Stimulated activated naive CD4-positive, alpha-beta T cell treated with Interleukin-2 at 50 U/mL for 16 hours (primary cell): ENCODE measurements at places on chromosomes 16 and 17.

GRCh38 chr16:46918905-46919792 is 35.0 kb downstream of the GPT2 start:
- peak; percentile 18 for DNase-seq

DNA sequence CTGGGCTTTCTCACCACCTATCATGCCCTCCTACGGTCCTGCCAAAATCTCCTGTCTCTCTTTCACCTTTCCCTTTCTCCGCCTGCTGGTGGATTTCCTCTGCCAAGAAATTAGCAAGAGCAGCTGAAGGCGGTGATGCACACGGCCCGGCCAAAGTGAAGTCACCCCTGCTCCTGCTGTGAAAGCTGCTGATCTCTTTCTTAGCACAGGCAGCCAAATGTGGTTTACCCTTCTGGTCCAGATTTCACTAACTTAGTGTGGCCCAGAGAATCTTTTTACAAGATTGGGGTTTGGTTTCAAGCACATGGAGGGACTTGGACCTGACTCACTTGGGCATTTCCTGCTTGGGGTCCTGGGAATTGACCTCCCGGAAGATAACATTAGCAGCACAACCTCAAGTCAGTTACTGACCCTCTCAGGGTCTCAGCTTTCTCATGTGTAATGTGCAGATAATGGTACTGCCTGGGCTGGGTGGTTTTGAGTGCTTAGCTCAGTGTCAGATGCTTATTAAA is 155.7 kb downstream of the SOCS1 start:
- DNase-seq, result peak; percentile 61

DNA sequence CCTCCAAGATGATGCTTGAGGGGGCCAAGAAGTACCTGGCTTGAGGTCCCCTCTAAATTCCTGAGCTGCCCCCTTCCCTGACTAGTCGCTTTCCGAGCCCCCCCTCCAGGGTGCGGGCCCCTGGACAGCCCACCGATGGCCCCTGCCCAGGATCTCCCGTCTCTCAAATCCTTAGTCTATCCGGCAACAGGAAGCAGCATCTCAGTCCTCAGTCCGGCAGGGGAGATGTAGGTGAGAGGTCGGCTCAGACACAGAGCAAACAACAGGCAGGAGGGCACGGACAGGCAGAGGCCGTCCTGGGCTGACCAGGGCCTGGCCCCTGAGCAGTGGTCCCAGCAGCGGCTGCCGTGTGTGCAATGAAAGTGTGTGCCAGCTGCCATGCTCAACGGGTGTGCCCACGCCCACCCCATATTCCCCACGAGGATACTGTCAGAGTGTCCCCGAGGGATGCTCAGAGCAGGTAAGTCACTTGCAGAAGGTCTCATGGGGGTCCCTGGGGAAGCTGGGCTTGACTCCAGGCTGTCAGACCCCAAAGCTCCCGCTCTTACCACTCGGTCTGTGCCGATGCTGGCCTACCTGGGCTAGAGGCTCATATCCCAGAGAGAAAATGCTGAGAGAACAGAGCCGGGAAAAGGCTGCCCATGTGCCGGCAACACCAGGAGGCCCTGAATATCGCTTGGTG is 7.2 kb downstream of the SLC43A2 start:
- no peak for DNase-seq

- no peak for DNase-seq
These were observed 11.1 kb downstream of the NR1D1 start for GRCh38 chr17:40089077-40089895.

DNA sequence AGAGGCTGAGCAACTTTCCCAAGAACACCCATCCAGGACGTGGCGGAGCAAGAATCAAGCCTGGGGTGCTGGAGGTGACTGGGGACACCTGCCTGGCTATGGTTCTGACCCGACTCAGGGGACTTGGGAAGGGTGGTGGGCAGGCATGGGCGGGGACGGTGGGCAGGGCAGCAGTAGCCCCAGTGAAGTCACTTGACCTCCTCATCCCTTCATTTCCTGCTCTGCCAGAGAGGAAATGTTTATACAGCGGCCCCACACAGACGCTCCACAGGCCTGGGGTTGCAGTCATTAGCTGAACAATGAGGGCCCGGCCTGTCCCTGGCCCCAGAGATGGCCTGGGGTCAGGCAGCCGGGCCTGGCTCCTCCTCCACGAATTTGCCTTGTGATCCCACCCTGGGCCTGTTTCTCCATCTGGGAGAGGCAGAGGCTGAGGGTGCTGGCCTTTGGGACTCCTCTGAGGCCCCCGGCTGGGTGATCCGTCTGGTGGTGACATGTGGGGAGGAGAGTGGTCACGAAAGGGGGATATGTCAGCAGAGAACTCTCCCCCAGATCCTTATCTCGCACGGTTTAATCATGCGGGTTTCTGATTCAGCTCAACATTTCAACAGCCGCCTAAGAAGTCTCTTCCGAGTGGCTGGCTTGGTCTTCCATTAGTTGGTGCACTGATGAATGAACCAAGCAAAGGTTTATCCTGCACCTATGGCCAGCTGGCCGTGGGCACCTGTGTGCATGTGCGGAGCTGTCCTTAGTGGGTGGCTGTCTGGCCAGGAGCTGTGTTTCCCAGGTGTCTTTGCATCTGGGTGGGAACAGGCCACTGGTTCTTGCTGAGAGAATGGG is 175.9 kb downstream of the IRF8 start:
- no peak for DNase-seq

DNA sequence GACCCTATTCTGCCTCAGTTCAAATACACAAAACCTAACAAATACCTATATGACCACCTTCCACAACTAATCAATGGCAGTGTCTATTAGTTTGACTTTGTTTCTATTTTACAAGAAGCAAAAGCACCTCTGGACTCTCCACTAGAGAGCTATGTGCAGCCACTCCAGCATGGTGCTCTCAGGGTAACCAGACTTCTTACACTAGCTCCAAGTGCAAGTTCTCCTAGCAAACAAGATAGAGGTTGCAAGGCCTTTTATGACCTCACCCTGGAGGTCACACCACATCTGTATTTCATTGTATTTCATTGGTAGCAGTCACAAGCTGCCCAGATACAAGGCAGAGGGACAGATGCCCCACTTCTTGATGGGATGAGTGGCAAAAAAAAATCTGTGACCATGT is 8.3 kb upstream of the ZNF263 start:
- DNase-seq, result no peak
